GM12891 (cell line): ENCODE measurements at places on chromosomes 5 and 9.

DNA sequence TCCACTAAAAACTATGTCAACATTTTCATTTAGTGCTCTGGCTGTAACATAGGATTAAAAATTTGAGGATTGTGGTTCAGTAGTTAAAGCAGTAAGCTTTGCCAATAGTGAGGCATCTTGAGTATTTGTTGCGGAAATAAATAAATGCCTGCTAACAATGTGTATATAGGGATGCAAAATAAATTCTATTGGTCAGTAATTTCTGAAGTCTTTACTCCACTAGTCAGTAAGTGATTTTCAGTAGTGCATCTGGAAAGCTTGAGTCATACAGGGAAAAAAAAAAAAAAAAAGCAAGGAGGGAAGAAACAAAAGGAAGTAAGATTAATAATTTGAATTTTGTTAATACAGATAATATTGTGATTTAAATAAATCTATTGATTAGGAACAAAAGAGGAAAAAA, 21.0 kb downstream of the NIPBL start:
- no peak for DNase-seq

DNA sequence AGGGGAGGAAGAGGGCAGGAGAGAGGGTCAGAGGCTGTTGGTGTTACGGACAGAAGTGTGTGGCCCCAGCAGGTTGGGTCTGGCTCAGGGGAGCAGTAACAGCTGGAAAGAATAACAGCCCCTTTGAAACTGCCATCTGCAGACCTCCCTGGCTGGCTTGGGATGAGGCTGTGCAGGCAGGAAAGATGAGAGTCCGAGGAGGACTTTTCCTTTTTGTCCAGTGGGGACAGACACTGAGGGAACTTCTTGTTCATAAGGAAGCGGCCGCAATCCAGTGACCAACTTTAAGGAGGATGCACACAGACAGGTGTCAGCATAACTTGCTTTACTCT, 14.8 kb upstream of the PLEKHG4B start:
- no peak for DNase-seq

DNA sequence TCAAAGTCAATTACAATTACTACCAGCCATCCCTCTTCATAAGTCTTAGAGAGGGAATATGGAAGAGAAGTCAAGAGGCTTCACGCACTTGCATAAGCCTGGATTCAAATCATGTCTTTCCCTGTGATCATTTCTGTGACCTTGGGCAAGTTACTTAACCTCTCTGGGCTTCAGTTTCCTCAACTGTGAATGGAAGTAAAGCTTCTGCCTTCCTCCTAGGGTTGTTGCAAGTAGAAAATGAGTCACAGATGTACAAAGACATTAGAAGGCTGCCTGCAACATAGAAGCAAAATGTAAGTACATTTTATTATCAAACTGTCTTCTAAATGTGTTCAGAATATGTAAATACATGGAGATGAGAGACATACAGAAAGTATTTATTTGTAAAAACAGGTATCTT, 42.3 kb upstream of the SEMA6A start:
- no peak for DNase-seq

GRCh38 chr9:26508897-26509296, 383.7 kb downstream of the CAAP1 start:
- DNase-seq = no peak

DNA sequence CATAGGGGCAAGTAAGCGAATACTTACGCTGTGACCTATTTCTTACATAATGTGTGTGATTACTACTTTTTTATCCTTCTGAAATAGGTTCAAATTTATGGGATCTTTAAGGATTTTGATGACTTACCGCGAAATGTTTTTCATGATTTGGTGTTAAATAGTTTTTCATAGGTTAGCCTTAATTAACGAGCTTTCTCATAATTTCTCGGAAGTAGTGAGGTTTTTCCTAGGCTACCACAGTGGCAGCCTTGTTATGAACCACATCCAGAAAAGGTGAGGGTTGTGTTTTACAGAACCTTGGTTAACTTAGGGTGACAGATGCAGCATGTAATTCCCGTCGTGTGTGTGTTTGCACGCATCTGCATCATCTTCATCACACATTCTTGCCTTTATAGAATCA, 1.3 kb downstream of the SH3GL2 start:
- no peak for DNase-seq

GRCh38 chr9:121322037-121322736, 47.9 kb downstream of the STOM start:
- no peak for DNase-seq

DNA sequence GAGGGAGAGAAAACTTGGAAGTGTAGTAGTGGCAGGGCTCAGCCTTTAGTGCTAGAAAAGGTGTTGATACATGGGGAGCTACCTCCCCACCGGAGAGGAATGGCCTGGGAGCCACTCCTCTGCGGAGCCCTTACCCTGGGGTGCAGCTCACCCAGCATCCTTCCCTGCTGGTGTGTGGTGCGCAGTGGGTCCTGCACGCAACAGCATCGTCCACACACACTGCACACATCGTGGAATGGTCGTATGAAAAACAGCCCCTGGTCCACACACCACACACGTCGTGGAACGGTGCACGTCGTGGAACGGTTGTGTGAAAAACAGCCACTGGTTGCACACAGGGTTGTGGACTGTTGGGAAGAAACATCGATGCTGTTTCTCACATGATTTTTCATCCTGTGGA, 16.1 kb upstream of the AHRR start:
- no peak for DNase-seq

DNA sequence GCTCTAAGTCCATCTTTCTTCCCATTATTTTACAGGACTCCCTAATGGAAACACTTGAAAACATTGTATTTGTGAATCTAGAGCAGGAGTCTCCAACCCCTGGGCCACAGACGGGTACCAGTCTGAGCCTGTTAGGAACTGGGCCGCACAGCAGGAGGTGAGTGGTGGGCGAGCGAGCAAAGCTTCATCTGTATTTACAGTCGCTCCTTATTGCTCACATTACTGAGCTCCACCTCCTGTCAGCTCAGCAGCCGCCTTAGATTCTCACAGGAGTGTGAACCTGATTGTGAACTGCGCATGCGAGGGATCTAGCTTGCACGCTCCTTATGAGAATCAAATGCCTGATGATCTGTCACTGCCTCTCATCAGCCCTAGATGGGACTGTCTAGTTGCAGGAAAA, 111.0 kb downstream of the MED27 start:
- DNase-seq = no peak

DNA sequence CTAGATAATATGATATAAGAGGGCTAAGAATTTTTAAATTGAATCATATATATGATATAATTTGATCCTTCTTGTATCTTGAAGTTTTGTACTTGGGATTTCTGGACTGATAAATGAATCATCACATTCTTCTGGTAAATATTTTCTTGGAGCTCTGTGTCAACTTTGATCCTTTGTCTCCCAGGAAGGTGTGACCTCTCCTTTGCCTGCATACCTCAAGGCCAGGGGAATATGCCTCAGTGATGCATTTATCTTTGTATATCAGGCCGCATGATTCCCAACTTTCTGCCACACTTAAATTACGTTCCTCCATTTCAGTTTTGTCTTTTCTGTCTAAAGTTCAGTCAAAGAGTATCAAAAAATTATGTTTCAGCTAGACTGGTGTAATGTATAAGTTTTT, 101.2 kb downstream of the NLN start:
- no peak for DNase-seq

GRCh38 chr5:17282283-17283120, 65.1 kb downstream of the BASP1 start:
- DNase-seq = peak; percentile 35

DNA sequence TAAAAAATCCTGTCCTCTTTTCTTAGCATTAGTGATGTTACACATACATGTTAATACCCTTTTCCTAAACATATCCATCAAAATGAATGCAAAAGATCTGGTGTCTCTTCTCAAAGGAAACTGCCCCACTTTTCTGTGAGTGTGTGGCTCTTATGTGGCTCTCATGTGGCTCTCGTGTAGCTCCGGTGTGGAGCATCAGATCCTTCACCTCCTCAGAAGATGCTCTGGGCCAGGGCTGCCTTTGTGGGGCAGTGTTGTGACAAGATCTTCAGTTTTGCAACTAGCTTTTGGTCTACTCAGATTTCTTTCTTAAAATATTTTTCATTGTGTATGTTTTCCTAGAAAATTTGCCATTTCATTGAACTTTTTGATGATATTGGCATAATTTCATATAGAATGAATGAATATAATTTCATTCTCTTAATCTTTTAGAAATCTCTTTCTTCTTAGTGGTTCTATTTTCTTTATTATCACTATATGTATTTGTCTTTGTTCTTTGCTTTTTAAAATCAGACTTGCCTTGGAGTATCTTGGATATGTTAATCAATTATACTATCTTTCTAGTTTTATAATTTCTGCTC, 19.4 kb downstream of the GARNL3 start:
- DNase-seq = no peak

GRCh38 chr5:111937094-111937493, 180.1 kb upstream of the NREP start:
- DNase-seq = no peak

GRCh38 chr5:17061973-17062470, 125.9 kb upstream of the MYO10 start:
- no peak for DNase-seq

DNA sequence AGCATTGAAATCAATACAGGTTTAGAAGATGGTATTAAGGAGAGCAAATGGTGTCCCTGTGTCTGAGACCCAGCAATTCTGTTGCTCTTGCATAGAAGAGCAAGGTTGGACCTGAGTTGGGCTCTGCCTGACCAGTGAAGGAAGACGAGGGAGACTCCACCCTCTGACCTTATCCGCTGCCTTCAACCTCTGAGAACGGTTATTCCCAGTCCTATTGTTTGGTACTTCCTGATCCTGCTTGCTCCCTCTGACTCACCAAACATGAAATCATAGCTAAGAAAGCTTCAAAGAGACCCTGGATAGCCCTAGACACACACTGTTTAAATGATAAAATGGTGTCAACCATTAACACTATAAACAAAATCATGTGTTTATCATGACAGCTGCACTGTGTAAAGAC, 218.5 kb downstream of the PLK2 start:
- no peak for DNase-seq

- no peak for DNase-seq
Measured at GRCh38 chr5:39376293-39376714, 12.0 kb upstream of the C9 start.

GRCh38 chr5:117590944-117591343, 1016.3 kb upstream of the SEMA6A start:
- DNase-seq = no peak

DNA sequence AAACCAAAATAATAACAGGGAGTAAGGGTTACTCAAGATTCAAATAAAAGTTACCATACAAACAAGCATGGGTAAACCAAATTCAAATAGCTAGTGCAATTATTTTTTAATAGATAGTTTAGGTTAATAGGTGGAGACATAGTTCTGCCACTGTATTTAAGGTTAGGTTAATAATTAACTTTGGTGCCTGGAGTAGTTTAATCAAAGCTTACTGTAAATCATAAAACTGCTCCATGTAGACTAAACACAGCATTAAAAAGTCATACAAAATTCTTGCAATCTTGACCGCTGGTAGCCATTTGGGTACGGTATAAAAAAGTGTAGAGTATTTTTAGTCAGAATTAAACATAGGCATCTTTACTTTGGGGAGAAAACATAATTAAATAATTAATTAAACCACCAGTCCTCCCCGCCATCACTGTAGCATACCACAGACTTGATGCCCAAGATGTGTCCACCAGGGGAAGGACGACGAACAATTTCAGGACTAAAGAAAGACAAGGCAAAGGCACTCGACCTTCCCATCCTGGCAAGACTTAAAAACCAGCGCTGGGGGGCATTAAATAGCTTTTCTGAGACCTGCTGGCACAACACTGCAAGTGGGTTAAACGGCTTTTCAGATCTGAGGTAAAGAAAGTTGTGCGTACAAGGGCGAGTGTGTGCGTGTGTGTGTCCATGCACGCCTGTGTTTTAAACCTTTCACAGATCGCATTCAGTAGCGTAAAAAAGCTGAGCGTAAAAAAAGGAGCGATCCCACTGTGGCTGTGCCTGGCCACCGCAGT, 2.9 kb downstream of the SEMA6A start:
- DNase-seq = no peak

GRCh38 chr5:27727254-27727653, 688.9 kb upstream of the CDH9 start:
- no peak for DNase-seq

DNA sequence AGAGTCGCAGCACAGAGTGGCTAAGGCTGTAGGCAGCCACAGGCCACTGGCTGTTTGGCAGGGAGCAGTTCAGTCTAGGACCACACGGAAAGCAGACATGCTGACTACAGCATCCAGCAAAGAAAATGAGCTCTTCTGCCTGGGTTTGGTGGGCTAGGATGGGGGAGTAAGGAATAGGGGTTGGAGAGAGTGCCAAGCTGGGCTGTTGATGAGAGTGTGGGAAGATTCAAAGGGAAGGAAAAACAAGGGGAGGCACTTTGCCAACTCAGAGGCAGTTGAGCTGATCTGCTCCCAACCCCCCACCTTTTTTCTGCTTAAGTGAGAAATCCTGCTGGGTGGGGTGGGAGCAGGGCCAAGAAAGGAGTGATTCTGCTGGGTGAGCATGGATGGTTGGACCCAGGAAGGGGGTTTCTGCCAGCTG, 35.9 kb downstream of the SVEP1 start:
- no peak for DNase-seq

DNA sequence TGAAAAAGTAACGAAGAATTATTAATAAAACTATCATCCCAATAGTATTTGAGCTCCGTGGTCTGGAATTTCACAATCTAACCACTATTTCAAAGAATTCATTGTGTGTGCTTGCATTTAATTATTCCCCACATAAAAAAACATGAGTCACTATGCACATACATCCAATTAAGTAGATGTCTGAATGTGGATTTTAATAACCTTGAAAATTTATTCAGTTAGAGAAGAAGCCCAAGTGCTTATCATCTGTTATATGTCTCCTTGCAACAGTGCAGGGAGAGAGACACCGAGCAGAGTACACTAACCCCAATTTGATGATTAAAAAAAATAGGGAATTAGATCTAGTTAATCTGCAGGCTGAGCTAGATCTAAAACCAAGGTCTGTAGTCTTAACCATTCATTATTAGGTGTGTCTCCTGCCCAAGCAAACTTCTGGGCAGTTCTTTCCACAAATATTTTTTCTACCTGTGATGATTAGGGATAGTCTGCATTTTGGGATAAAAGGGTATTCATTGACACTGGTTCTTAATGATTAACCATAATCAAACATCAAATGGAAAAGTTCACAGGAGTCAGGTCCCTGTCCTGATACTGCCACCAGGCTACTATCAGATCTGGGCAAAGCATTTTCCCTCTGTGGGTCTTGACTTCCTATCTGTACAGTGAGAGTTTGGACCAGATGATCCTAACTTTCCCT, 164.2 kb downstream of the GRIA1 start:
- no peak for DNase-seq

GRCh38 chr5:141633871-141634561, 2.6 kb downstream of the HDAC3 start:
- no peak for DNase-seq

- DNase-seq = no peak
Measured at GRCh38 chr5:173434270-173434669, 106.1 kb upstream of the STC2 start.
